Stimulated activated CD4-positive, alpha-beta T cell treated with anti-CD3 and anti-CD28 coated beads, Interleukin-4, amount 100 ng/mL, for 4 hours (primary cell): ENCODE measurements at places on chromosomes 7 and 10.

DNA sequence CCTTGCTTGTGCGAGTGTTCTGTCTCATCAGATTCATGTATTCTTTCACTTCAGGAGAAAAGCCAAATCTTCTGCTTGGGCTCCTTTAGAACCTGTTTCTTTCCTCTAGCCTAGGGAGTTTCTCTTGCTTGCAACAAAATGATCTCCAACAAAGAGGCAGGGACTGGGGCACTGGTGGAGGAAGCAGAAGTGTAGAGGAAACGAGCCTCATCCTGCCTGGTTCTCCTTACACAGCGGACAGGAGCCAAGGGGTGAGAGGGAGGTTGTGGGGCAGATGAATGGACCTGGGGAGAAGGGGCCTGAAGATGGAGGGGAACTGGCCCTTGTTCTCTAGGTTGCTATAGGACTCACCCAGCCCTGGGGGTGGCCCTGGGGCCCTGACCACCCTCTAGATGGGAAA is 141.1 kb downstream of the PKD1L1 start:
- DNase-seq: no peak

GRCh38 chr10:94307046-94307615 is 55.6 kb downstream of the NOC3L start:
- DNase-seq: no peak

- DNase-seq: no peak
These were observed 890 bp downstream of the ZFYVE27 start for GRCh38 chr10:97737770-97738265.

DNA sequence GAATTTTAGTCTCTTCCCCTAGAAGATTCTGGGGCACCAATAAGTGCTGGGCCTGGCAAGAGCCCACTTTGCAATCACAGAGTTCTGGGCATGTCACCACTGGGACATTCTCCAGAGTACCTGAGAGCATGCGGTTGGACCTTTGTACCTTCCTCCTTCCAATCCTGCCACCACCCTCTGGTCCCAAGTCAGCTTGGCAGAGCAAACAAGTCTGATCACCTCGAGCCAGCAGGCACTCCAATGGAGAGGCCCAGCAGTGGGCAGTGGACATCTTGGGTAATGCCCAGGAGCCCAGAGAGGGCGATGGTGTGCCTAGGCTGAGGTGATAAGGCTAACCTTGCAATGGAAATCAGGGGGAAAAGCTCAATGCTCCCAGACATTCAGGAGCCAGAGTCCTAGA is 43.4 kb downstream of the SH3PXD2A start:
- DNase-seq: no peak

- no peak for DNase-seq
These were observed 628.7 kb downstream of the TYW1 start for GRCh38 chr7:67625257-67625737.

DNA sequence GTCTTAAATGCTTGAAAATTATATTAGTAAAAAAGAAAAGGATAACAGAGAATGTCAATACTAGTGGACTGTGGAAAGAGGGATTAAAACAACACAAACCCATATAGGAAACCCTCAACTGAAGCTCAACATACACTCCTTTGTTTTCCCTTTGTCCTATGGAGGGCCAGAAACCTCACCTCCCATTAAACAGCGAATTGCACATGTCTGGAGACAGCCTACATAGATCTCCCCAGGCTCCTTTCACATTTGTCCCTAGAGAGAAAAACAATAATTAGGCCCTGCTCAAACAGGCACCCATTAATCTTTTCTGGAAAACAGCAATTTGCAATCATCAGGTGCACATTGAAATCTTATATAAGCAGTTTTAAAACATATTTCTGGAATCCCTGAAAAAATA is 87.6 kb upstream of the SEMA3D start:
- DNase-seq: no peak

GRCh38 chr10:24451325-24451820 is 242.4 kb downstream of the KIAA1217 start:
- no peak for DNase-seq

DNA sequence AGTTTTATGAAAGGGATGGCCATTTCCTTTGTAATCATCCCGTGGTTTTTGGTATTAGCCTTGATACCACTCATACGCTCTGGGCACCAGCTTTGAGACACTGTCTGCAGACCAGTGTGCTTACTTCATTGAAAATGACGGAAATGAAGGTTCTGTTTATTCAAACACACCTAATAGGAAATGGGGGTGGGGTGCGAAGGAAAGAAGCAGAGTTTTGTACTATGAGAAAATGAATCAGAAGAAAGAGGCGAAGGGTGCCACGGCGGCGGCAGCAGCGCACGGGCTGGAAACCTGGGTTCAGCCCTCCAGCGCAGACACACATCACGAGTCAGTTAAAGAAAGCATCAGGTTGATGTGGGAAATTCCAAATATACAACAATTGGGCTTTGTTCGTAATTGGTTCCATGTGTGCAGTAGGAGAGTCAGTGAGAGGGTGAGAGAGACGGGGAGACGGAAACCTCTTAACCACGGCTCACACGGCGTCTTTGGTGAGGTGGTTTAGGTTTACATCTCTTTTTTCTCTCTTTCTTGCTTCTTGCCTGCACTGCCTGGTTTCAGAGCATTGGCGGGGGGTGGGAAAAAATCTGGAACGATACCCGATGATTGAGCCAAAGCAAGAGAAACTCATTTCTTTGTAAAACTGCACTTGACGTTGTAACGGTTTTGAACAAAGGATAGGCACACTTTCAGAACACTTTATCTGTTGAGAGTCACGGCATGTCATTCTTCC is 321.2 kb downstream of the FRMD4A start:
- peak; percentile 67 for DNase-seq

- no peak for DNase-seq
These were observed 122.1 kb downstream of the GRID1 start for GRCh38 chr10:86244297-86245014.

DNA sequence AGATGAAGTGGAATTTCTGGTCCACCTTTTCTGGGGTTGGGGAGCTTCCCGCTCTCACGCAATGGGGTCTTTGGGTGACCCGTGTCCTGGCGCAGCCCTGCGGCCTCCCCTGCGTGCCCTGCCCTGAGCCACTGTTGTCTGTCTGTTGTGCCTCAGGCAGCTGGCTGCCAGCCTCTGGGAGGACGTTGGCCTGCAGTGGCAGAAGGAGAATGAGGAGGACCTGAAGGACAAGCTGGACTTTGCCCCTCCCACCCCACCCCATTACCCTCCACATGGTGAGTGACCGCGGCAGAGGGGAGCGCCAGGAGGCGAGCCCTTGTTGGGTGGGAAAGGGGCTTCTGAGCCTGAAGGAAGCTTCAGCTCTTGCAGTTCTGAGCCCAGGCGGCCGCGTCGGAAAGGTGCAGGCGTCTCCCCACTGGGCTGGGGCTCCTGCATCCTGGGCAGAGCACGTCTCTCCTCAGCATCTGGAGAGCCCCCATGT is 14.2 kb upstream of the PRKAR1B start:
- no peak for DNase-seq

DNA sequence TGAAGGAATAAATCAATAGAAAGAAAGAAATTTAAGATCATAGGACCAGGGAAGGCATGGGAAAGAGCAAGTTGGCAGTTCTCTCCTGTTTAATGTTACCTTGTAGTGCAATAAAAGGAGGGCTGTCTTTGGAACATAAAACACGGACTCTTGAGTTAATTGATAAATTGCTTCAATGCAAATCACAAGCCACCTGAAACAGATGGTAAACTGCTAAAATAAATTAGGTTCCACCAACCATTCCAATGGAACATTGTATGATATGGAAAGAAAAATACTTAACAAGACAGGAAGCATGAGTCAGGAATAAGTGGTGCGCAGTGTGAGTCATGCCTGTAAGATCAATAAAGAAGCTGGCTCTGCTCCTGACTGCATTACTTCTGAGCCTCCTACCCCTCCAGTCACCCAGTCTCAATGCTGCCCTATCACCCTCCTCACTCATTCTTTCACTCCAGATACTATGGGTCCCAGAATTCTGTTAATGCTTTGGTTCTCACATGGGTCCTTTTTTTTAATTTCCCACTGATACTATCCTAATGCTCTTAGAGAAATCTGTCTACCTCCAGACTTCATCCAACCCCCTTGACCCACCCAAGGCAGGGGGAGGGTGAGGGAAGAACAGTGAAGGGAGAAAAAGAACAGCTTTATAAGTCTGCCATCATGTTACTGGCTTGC is 78.9 kb downstream of the LRRC17 start:
- peak; percentile 27 for DNase-seq

GRCh38 chr10:2948127-2948854 is 119.1 kb upstream of the PFKP start:
- DNase-seq: no peak

- no peak for DNase-seq
These were observed 105.2 kb upstream of the NEBL start for GRCh38 chr10:21002091-21002878.

- DNase-seq: no peak
These were observed 207.9 kb downstream of the PAXIP1 start for GRCh38 chr7:154795014-154795413.

GRCh38 chr7:116699722-116700120 is 27.7 kb downstream of the MET start:
- DNase-seq: no peak

DNA sequence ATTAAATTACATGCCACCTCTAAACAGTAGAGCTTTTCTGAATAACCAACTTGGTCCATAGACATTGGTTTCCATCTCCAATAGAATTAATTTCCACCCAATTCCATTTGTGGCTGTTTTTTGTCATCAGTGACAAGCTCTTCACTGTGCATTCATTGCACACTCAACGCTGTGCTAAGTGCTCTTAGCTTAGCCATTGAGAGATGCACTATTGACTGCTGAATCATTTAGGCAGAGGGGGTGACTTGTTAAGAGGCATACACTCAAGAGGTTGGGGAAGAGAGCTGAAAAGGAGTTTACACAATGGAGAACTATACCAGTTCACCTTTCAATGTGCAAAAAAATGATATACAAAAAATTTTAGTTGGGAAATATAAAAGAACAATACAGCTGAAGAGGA is 31.9 kb upstream of the CBLL1 start:
- no peak for DNase-seq

GRCh38 chr10:46545861-46546590 is 10.4 kb downstream of the GPRIN2 start:
- no peak for DNase-seq

- DNase-seq: no peak
These were observed 7.9 kb downstream of the TBATA start for GRCh38 chr10:70777063-70777875.

- DNase-seq: no peak
These were observed 58.1 kb downstream of the CCDC3 start for GRCh38 chr10:12943425-12943824.

- DNase-seq: no peak
These were observed 25.1 kb upstream of the AOAH start for GRCh38 chr7:36749282-36749960.

GRCh38 chr10:116538456-116538855 is 7.3 kb upstream of the PNLIP start:
- no peak for DNase-seq

DNA sequence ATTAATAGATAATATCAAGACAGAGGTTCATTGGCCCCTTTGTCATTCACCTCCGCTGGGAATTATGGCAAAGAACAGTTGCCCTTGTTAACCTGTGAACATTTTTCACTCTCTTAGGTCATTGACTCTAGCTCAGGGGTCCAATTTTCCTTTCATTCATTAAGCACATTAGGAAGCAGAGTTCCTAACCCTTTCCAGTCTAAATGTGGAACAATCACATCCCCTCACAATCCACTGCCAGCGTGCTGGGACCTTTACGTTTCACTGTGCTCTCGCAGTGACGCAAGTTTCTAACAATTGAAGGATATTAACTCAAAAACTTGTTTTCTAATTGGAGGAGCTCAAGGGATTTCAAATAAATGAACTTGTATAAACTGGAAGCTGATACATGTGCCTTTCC is 79.3 kb upstream of the MEOX2 start:
- DNase-seq: no peak

GRCh38 chr10:75352650-75353049 is 48.9 kb downstream of the ZNF503 start:
- DNase-seq: no peak

DNA sequence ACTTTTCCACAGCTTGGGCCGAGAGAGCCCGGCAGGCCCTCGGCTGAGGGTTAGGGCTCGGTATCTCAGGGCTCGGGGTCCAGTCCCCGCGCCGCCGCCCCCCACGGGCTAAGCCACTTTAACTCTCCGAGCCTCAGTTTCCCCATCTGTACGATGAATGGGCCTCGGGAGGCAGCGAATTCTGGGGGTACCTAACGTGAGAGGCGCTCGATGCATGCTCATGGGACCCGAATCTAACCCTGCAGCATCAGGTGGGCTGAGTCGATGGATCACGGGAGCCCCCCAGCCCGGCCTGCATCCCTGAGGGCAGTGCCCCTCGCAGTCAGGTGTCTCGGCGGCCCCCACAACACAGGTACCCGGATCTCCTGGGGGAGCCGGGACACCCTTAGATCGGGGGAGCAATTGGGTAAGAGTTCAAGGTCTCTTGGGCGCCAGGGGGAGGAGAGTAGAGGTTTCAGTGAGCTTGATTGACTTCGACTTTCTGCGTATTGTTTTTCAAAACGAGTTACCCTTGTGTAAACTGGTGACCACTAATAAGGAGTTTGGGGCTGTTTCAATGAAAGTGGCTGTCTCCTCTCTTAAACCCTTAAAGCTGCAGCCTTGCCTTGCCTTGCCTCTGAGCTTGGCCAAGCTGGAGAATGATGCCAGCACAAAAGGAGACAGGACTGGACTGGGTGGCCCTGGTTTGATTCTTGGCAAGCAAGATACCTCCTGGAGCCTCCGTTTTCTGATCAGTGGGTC is 631 bp downstream of the POR start:
- peak; percentile 10 for DNase-seq

- DNase-seq: no peak
These were observed 9.4 kb upstream of the ANKRD1 start for GRCh38 chr10:90930070-90930837.

GRCh38 chr10:101397140-101397539 is 43.2 kb downstream of the BTRC start:
- DNase-seq: no peak

DNA sequence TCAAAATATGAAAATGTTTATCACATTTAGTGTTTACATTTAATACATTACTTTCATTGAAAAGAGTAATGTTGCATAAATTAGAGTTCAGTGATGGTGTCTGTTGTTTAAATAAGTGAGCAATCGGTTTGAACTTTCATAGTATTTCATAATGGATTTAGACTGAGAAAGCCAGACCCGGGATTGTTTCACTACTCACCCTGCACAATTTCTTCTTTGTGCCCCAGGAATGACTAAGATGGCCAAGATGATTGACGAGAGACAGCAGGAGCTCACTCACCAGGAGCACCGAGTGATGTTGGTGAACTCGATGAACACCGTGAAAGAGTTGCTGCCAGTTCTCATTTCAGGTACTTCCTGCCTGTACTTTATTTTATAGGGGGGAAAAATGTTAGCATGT is 74.6 kb downstream of the VCL start:
- no peak for DNase-seq

GRCh38 chr7:28328146-28328545 is 84.2 kb upstream of the CREB5 start:
- no peak for DNase-seq
